ENCODE measurements at places on chromosomes 1 and 21.

- peak; percentile 40 for DNase-seq
Observed at GRCh38 chr1:17605582-17606344, 66.3 kb downstream of the ARHGEF10L start.

- DNase-seq, result peak; percentile 41
Observed at GRCh38 chr1:160007577-160008200, 24.1 kb downstream of the PIGM start.

DNA sequence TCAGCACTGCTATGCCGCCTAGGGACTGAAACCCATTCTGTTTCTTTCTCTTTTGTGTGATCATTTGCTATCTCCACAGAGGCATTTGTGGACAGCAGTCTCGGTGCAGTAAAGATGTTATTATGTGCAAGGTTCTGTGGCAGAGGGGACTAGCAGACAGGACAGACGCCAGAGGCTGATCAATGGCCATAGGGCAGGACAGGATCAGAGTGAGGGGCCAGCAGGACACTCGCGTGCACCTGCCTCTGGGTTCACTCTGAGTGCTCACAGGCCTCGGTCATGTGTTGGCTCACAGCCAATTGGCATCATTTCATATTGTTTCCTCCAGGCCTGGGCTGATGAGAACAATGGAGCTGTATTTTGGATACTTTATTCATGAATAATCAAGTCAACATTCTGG, 212.6 kb downstream of the TGFB2 start:
- DNase-seq, result peak; percentile 85

DNA sequence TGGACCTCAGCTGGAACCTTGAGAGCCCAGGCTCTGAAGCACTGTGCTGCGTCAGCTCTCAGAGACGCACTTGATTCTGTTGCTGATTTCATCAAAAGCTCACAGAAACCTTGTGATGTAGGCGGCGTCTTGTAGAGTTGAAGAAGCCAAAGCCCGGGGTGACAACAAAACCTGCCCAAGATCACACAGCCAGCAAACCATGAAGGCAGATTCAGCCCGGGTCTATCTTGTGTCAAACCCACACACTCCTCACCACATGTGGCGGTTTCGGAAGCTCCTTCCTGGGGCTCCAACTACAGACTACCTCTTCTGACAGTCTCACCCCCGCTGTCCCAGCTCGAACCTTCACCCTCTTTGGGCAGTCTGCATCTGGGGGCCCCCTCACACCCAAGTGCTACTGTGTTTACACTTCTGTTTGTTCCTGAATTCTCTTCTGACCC, 50.4 kb downstream of the TENT5C start:
- no peak for DNase-seq

GRCh38 chr1:26055041-26055440, 9.1 kb upstream of the SLC30A2 start:
- no peak for DNase-seq

GRCh38 chr1:178941849-178942248, 71.0 kb upstream of the ANGPTL1 start:
- no peak for DNase-seq

DNA sequence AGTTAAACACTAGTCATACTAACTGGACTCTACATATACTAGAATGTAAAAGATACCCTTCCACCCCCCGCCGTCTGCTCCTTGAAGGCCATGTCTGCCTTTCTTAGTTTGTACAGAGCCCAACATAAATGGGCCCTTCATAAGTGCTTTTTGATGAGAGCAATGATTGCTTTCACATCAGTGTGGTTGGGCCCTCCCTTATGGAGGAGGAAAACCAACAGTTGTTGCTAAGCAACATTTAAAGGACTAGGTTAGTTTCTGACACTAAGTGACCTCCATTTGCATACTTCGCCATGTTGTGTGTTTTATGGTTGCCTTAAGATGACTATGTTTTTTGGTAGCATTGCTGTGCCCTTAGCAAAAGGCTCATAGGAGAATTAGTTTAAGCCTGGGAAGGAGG, 182.0 kb upstream of the SGIP1 start:
- DNase-seq, result no peak

DNA sequence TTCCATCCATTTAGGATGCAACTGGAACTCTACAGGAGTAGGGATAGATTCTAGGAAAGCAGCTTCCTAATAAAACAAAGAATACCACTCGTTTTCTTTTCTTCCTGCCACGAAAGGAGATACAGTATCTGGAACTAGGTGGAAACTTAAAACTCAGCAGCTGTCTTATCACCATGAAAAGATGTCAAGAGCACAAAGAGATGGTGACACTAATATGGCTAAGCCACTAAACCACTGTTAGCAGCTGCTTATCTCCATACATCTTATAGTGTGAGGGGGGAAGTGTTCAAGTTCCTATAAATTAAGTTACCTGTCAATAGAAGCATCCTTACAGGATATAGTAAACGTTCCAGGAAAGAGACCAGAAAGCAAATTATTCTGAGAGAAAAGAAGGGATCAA, 162.5 kb downstream of the TYW3 start:
- no peak for DNase-seq

- no peak for DNase-seq
Observed at GRCh38 chr1:32274646-32275340, 17.1 kb upstream of the HDAC1 start.

DNA sequence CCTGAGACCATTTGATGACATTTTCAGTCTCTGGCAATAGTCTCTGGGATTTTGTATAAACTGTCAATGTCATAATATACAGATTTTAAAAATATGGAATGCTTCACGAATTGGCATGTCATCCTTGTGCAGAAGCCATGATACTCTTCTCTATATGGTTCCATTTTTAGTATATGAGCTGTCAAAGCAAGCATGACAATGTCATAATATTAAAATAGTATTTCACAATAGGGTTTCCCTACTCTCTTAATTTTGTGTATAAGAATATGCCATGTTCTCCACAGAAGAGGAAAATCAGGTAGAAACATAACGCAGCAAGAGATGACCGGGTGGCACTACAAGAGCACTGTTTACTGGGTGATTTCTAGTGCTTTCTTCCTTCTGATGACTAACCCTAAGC, 8.3 kb upstream of the DIPK1A start:
- no peak for DNase-seq

GRCh38 chr1:11229203-11229602, 33.1 kb downstream of the MTOR start:
- DNase-seq, result no peak

- DNase-seq, result no peak
Observed at GRCh38 chr1:38038861-38039260, 7.7 kb downstream of the POU3F1 start.

DNA sequence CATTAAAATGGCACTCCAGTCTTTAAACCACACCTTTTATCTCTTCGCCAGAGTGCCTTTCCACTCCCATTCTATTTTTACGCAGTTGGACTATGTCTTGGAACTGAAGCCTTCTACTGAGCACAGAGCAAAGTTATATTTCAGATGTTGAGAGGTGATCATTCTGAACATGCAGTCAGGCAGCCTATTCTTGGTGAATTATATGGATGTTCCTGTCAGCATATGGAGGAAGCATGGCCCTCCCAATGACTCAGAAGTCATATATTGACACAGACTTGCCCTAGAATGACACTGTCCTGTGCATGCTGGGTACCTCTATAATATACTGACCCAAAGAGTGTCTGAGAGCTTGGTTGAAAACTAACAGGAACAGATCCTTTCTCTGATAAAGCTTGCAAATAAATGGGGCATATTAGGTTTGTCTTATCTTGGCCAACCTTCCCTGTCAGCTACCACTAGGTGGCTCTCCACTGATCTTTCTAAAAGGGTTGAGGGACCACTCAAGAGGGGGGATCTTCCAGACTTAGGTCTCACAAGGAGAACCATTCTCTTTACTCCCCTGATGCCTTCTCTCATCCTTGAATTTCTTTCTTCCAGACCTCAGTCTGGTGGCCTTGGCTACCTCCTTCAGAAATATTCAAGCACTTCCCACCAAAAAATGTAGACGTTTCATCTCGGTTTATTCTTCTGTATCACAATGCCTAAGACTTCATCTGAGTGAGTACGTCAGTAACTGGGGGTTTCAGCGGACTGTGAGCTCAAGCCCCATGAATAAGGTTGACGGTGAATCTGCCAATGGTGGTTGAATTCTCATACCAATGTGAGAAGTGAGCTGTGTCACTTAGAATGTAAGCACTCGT, 11.8 kb upstream of the ALG14 start:
- DNase-seq, result peak; percentile 17

- DNase-seq, result no peak
Observed at GRCh38 chr1:8604041-8604945, 213.1 kb downstream of the RERE start.

GRCh38 chr1:201023920-201024624, 558 bp upstream of the KIF21B start:
- DNase-seq, result no peak

DNA sequence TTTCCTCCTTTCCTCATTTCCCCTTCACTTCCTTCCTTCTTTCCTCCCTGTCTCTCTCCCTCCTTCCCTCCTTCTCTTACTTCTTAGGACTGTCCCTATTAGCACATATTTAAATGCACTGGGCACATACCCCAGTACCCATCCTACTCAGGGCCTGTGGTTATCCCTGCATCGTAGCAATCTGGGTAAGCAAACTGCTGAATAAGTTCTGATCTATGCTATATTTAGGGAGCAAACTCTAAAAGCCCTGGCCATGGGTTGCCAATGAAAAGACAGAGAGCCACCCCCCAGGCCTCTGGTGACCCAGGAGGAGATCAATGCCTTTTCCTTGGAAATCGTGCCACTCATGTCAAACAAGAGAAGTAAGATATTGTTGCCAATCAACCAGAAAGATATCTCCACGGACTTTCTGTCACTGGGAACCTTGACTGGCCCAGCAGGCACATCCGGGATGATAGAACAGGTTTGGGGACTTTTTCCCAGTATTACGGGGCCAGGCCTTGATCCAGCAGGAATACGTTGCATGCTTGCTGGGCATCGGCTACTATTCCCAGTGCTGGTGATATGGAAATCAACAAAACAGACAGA, 5.4 kb downstream of the FAM3B start:
- DNase-seq, result no peak

GRCh38 chr1:246492611-246493245, 14.4 kb downstream of the SMYD3 start:
- DNase-seq, result peak; percentile 70

GRCh38 chr1:194067772-194068171, 881.4 kb upstream of the B3GALT2 start:
- DNase-seq, result no peak

DNA sequence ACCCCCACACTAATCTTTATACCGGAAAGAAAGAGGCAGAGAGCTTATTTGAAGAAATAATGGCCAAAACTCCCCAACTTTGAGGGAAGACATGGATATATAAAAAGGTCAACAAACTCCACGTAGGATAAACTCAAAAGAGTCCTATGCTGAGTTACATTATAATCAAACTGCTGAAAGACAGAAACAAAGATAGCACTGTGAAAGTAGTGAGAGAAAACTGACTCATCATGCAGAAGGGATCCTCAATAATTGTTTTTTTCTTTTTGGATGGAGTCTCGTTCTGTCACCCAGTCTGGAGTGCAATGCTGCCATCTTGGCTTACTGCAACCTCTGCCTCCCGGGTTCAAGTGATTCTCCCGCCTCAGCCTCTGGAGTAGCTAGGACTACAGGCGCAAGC, 48.5 kb upstream of the TTC39A start:
- DNase-seq, result no peak

GRCh38 chr1:79741720-79742421, 735.3 kb upstream of the ADGRL4 start:
- DNase-seq, result no peak

DNA sequence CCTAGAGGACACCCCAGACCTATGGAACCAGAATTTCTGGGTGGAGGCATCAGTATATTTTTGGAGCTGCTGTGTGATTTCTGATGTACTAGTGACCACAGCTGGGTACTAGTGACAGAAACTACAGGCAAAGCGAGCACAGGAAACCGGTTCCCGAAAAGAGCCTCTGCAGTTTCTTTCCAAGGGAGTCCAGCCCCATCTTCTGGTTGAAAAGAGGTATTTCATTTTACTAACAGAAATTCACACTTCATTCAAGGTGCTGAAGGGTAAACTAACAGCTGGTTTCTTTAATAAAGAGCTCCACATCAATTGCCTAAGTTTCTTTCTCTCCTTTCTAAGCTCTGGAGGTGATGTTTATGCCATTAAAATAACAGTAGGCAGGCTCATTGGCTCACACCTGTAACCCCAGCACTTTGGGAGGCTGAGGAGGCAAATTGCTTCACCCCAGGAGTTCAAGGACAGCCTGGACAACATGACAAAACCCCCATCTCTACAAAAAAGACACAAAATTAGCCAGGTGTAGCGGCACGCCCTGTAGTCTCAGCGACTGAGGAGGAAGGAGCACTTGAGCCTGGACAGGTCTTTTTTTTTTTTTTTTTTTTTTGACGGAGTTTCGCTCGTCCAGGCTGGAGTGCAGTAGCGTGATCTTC, 22.0 kb downstream of the THAP3 start:
- peak; percentile 33 for DNase-seq

GRCh38 chr1:43043695-43044094, 85.0 kb upstream of the SLC2A1 start:
- no peak for DNase-seq

DNA sequence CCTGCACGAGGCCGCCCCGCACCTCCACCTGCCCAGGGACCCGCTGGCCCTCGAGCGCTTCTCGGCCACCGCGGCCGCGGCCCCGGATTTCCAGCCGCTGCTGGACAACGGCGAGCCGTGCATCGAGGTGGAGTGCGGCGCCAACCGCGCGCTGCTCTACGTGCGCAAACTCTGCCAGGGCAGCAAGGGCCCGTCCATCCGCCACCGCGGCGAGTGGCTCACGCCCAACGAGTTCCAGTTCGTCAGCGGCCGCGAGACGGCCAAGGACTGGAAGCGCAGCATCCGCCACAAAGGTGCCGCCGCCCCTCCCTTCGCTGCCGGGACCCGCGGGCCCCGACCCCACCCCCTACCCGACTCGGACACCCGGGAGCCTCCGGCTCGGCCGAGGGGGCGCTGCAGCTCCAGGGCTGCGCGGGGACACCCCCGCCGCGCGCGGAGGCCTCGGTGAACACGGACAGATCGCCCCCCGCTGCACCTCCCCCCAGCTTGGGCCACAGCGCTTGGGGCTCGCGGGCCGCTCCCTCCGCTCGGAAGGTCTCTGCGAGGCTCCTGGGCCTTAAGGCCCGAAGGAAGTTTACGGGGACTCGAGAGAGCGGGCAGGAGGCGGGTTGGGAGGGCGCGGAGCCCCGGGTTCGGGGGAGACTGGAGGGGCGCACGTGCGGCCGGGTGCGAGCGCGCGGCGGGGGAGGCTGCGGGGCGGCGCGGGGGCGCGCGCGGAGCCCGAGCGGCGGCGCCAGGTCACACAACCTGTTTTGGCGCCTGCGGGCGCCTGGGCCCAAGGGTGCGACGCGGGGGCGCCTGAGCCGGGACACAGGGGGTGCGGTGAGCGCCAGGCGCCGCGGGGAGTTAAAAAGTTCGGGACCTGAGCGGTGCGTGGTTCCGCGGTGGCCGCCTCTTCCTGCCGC, 1.2 kb downstream of the SAMD11 start:
- DNase-seq, result no peak

DNA sequence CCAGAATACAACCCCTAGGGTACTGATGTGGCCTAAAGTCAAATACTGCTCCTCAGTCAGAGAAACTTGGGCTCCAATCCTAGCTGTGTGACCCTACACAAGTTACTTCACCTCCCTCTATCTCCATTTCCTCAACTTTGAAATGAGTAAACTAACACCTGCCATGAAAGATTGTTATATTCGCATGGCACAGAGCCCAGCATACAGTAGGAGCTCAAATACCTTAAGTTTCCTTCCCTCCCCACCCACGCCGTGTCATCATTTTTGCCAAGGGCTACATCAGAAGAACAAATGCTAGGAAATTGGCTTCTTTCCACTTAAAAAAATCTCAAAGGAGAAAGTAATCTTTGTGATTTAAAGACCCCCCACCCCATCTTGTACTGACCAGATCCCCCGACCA, 22.2 kb upstream of the ZNF362 start:
- no peak for DNase-seq

GRCh38 chr1:21668951-21669257, 253 bp downstream of the RAP1GAP start:
- DNase-seq, result no peak

All from muscle of arm (tissue), 14 donors.